ENCODE measurements at places on chromosomes 4 and X. TPM values are rescaled to one million over a fixed set of nuclear protein-coding genes. Genes with fewer than 3 reads are reported as not detected.
A peak's percentile ranks its signal among the peaks of the same experiment; 100 is the strongest.

DNA sequence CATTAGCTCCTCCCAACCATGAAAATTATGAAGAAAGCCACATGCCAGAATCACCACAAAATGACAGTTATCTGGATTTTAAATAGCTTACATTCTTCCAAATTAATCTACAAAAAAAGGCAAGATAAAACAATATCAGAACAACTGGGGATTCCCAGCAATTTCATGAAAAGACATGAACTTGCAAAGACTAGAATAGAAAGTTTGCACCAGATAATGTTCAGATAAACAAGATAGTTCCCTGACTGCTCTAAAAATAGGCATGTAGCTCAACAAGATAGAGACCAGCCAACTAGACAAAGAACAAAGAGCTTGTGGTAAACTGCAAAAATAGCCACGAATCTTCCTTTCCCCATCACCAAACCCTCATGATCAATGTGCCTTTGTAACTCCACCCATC is 30.3 kb upstream of the DDX53 start:
- H3K4me1 ChIP-seq: no peaks in the 10 kb centered on the region
- H3K27ac ChIP-seq: no peak overlapping the region
- H3K27me3 ChIP-seq: no peaks in the 10 kb centered on the region
- H3K36me3 ChIP-seq: no peaks in the 10 kb centered on the region
- no peak overlapping the region for H3K4me3 ChIP-seq

GRCh38 chr4:35836596-35836995 is 407.7 kb downstream of the ARAP2 start:
- no peaks in the 10 kb centered on the region for H3K36me3 ChIP-seq
- no peak for DNase-seq
- H3K4me3 ChIP-seq: no peak overlapping the region
- no peaks in the 10 kb centered on the region for H3K27me3 ChIP-seq
- H3K27ac ChIP-seq: no peak overlapping the region

GRCh38 chr4:184959786-184960185 is 58.5 kb upstream of the HELT start:
- no peak overlapping the region for H3K4me3 ChIP-seq
- no peaks in the 10 kb centered on the region for H3K27me3 ChIP-seq
- no peaks in the 10 kb centered on the region for H3K4me1 ChIP-seq
- H3K27ac ChIP-seq: no peak overlapping the region
- no peak for DNase-seq

The WDR17 gene
- total RNA-seq: 7.2 TPM

- H3K36me3 ChIP-seq: no peaks in the 10 kb centered on the region
- no peak overlapping the region for H3K27ac ChIP-seq
- H3K4me3 ChIP-seq: no peak overlapping the region
- no peaks in the 10 kb centered on the region for H3K27me3 ChIP-seq
Measured at GRCh38 chrX:153909024-153909979, 4.8 kb downstream of the AVPR2 start.

- H3K36me3 ChIP-seq: no peaks in the 10 kb centered on the region
- H3K4me3 ChIP-seq: no peak overlapping the region
- H3K27ac ChIP-seq: no peak overlapping the region
- no peaks in the 10 kb centered on the region for H3K27me3 ChIP-seq
Measured at GRCh38 chr4:150368667-150369066, 213.3 kb upstream of the MAB21L2 start.

- H3K4me3 ChIP-seq: no peak overlapping the region
- H3K36me3 ChIP-seq: no peaks in the 10 kb centered on the region
- H3K4me1 ChIP-seq: no peaks in the 10 kb centered on the region
- H3K27me3 ChIP-seq: no peaks in the 10 kb centered on the region
- DNase-seq: no peak
Measured at GRCh38 chr4:37747772-37748330, 61.7 kb upstream of the RELL1 start.

- H3K27me3 ChIP-seq: no peaks in the 10 kb centered on the region
- H3K36me3 ChIP-seq: no peaks in the 10 kb centered on the region
- peaks cover 6% of the 10 kb centered on the region for H3K4me1 ChIP-seq
- H3K4me3 ChIP-seq: no peak overlapping the region
Measured at GRCh38 chr4:186848437-186848836, 124.8 kb upstream of the FAT1 start.

- H3K4me1 ChIP-seq: no peaks in the 10 kb centered on the region
- H3K27me3 ChIP-seq: no peaks in the 10 kb centered on the region
- no peak overlapping the region for H3K4me3 ChIP-seq
- no peak overlapping the region for H3K27ac ChIP-seq
- no peaks in the 10 kb centered on the region for H3K36me3 ChIP-seq
Measured at GRCh38 chrX:119218198-119218597, 17.9 kb upstream of the PGRMC1 start.

The GPR119 gene
- not detected for total RNA-seq

- H3K27ac ChIP-seq: peak within 1 kb of the TSS; percentile 89
- no peaks in the 10 kb centered on the region for H3K27me3 ChIP-seq
- no peaks in the 10 kb centered on the region for H3K36me3 ChIP-seq
- H3K4me1 ChIP-seq: no peaks in the 10 kb centered on the region
- peak; percentile 95 for DNase-seq
Measured at GRCh38 chrX:55717521-55718497, at the start of gene RRAGB. Gene RRAGB (plus strand): TSS chrX:55717749. CDS start chrX:55718328, 579 bp downstream.

- peak overlapping the region; percentile 61 for H3K27ac ChIP-seq
- DNase-seq: peak; percentile 62
- H3K36me3 ChIP-seq: no peaks in the 10 kb centered on the region
- no peaks in the 10 kb centered on the region for H3K4me1 ChIP-seq
- H3K27me3 ChIP-seq: no peaks in the 10 kb centered on the region
Measured at GRCh38 chr4:151674804-151675391, 85.9 kb downstream of the GATB start.

DNA sequence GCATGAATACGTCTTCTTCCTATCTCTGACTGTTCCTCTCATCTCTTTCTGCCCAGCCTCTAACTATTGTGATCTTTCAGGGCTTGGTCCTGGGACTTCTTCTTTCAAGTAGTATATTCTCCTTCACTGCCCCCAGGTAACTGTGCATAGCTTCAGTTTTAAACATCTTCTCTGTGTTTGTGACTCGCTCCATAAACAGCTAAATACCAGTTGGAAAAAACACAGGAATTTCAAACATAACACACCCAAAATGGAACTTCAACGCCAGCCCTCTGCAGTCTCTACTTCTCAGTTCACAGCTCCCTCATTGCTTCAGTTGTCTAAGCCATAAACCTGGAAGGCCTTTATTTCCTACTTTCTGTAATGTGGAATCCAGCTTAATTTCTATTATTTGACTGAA is 16.6 kb downstream of the TRIML2 start:
- no peak overlapping the region for H3K27ac ChIP-seq
- H3K4me3 ChIP-seq: no peak overlapping the region
- DNase-seq: no peak
- no peaks in the 10 kb centered on the region for H3K4me1 ChIP-seq
- no peaks in the 10 kb centered on the region for H3K27me3 ChIP-seq
- no peaks in the 10 kb centered on the region for H3K36me3 ChIP-seq

DNA sequence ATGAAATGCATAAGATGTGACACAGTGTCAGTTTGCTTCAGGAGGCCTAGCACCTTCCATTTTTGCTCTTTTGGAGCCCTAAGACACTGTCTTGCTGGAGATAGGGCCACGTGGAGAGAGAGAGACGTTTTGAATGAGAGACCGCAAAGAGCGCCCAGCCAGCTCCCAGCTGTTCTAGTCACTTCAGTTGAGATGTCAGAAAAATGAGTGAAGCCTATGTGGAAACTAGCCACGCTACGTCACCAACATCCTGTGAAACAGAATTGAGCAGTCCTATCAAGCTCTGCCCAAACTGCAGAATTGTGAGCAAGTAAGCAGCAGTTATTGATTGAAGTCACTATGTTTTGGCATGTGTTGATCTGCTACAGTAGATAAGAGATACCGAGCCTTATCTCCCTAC is 13.1 kb downstream of the GPR82 start:
- H3K4me3 ChIP-seq: no peak overlapping the region
- H3K4me1 ChIP-seq: no peaks in the 10 kb centered on the region
- H3K27ac ChIP-seq: no peak overlapping the region
- DNase-seq: no peak
- H3K27me3 ChIP-seq: no peaks in the 10 kb centered on the region

The ANXA3 gene
- total RNA-seq: 26.5 TPM

The ERCC6L gene
- total RNA-seq: 0.26 TPM

DNA sequence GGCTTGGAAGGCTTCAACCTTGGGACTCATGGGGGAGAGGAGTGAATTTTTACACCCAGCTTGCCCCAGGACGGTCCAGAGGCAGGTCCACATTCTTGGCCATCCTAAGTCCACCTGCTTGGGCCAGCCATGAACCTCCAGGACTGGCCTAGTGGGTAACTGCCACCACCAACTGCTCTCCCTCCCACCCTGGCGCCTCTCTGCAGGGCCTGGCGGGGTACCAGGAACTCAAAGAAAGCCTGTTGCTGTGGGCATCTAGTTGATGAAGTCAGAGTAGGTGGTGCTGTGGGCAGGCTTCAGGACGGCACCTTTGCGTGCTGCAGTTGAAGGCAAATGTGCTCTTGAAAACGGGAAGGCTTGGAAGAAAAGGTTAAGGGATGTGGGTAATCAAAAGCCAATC is 12.0 kb downstream of the BCOR start:
- no peaks in the 10 kb centered on the region for H3K36me3 ChIP-seq
- H3K27ac ChIP-seq: peak overlapping the region; percentile 44
- no peak overlapping the region for H3K4me3 ChIP-seq
- DNase-seq: no peak
- H3K4me1 ChIP-seq: no peaks in the 10 kb centered on the region

- H3K4me1 ChIP-seq: no peaks in the 10 kb centered on the region
- no peak overlapping the region for H3K27ac ChIP-seq
- H3K4me3 ChIP-seq: no peak overlapping the region
- no peak for DNase-seq
Measured at GRCh38 chr4:79743014-79743413, 330.0 kb downstream of the ANTXR2 start.

GRCh38 chr4:33381816-33382215 is 2661.6 kb downstream of the PCDH7 start:
- no peak overlapping the region for H3K27ac ChIP-seq
- DNase-seq: no peak
- no peaks in the 10 kb centered on the region for H3K27me3 ChIP-seq
- H3K4me1 ChIP-seq: no peaks in the 10 kb centered on the region
- no peak overlapping the region for H3K4me3 ChIP-seq

GRCh38 chr4:185520119-185520518 is 15.2 kb downstream of the PDLIM3 start:
- no peaks in the 10 kb centered on the region for H3K36me3 ChIP-seq
- no peak overlapping the region for H3K27ac ChIP-seq
- no peaks in the 10 kb centered on the region for H3K27me3 ChIP-seq
- no peak for DNase-seq
- H3K4me3 ChIP-seq: no peak overlapping the region
- H3K4me1 ChIP-seq: no peaks in the 10 kb centered on the region

DNA sequence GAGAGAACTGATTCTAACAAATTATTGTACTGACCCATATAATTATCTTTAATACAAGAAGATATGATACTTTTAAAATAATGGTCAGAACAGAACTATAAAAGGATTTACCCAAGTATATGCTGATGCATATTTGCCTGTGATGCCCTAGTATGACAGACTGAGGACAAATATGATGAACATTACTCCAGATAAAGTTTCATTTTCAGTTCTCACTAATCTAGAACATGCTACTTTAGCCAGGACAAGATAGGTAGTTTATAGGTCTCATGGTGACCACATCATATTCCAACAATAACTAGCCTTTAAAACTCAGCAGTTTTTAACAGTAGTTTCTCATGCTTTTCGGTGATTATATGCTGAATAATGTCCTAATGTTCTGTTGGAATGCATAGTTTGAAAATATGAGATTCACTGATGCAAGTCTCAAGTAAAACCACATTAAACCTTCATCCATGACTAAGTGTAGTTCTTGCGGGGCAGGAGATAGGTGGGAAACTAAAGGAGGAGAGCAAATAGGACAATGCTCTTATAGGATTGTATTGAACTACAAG is 295.2 kb upstream of the AGA start:
- no peak for DNase-seq
- H3K27ac ChIP-seq: no peak overlapping the region
- no peaks in the 10 kb centered on the region for H3K4me1 ChIP-seq
- no peak overlapping the region for H3K4me3 ChIP-seq
- H3K27me3 ChIP-seq: no peaks in the 10 kb centered on the region

GRCh38 chr4:88600176-88600838 is 8.0 kb downstream of the HERC3 start:
- H3K36me3 ChIP-seq: no peaks in the 10 kb centered on the region
- H3K27me3 ChIP-seq: no peaks in the 10 kb centered on the region
- H3K4me3 ChIP-seq: peak overlapping the region; percentile 22
- peak overlapping the region; percentile 77 for H3K27ac ChIP-seq
- DNase-seq: no peak

The GPAT3 gene
- 4.1 TPM for total RNA-seq

The F8A3 gene
- 0.59 TPM for total RNA-seq

The TMEM154 gene
- 4.5 TPM for total RNA-seq

The PHOX2B gene
- total RNA-seq: not detected

- no peaks in the 10 kb centered on the region for H3K4me1 ChIP-seq
- H3K27ac ChIP-seq: no peak overlapping the region
- DNase-seq: no peak
- no peak overlapping the region for H3K4me3 ChIP-seq
- H3K36me3 ChIP-seq: no peaks in the 10 kb centered on the region
Measured at GRCh38 chr4:155608225-155608885, 58.3 kb upstream of the GUCY1A1 start.

GRCh38 chr4:24664956-24665355 is 80.6 kb upstream of the DHX15 start:
- no peak overlapping the region for H3K4me3 ChIP-seq
- no peak overlapping the region for H3K27ac ChIP-seq
- no peaks in the 10 kb centered on the region for H3K4me1 ChIP-seq
- no peaks in the 10 kb centered on the region for H3K36me3 ChIP-seq

- H3K27ac ChIP-seq: no peak overlapping the region
- no peak for DNase-seq
Measured at GRCh38 chr4:144531841-144532240, 114.1 kb upstream of the HHIP start.

DNA sequence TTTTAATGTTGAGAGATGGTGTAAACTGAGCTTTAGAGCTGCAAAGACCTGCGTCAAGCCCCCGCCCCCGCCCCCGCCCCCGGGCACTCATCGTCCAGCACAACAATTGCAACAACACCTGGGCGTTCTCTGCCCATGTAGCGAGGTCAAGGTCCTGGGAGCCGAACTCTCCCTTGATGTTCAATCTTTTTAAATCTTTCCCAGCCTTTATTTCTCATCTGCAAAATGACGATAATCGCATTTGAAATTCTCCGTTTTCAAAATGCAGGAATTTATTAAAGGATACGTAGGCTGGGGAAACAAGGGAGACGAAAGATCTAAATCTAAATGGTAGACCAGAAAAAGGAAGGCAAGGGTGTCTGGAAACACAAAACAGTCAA is 648 bp upstream of the MSMO1 start:
- no peak for DNase-seq
- peak overlapping the region; percentile 81 for H3K4me3 ChIP-seq
- no peaks in the 10 kb centered on the region for H3K36me3 ChIP-seq
- H3K27me3 ChIP-seq: no peaks in the 10 kb centered on the region
- H3K27ac ChIP-seq: peak overlapping the region; percentile 89

The P2RY8 gene
- 0.59 TPM for total RNA-seq

GRCh38 chrX:9687899-9688298 is 77.7 kb downstream of the GPR143 start:
- H3K4me1 ChIP-seq: no peaks in the 10 kb centered on the region
- no peaks in the 10 kb centered on the region for H3K36me3 ChIP-seq
- no peak overlapping the region for H3K4me3 ChIP-seq
- no peak overlapping the region for H3K27ac ChIP-seq

GRCh38 chrX:152165033-152165743 is 26.8 kb upstream of the MAGEA10 start:
- no peaks in the 10 kb centered on the region for H3K4me1 ChIP-seq
- no peak overlapping the region for H3K4me3 ChIP-seq
- no peaks in the 10 kb centered on the region for H3K27me3 ChIP-seq
- no peak overlapping the region for H3K27ac ChIP-seq
- no peak for DNase-seq

All from uterus (tissue), 4 donors.